ENCODE measurements at places on chromosomes 1 and 21. TPM values are rescaled to one million over a fixed set of nuclear protein-coding genes. Genes with fewer than 3 reads are reported as not detected.

DNA sequence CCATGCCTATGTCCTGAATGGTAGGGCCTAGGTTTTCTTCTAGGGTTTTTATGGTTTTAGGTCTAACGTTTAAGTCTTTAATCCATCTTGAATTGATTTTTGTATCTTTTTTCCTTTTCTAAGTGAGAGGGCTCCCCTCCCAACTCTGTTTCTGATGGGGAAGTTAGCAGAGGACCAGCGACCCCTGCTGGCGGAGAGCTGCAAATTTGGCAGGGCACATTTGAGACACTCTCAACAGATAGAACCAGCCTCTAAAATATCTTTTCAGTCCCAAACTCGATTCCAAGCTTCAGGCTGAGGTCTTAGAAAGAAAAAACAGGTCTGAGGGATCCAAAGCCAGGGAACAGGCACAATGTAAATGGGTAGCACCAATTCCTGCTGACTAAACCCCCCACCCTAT, 32.5 kb downstream of the LRRC3 start:
- DNase-seq: no peak

GRCh38 chr1:178283409-178283808, 189.5 kb downstream of the RASAL2 start:
- no peak for DNase-seq

DNA sequence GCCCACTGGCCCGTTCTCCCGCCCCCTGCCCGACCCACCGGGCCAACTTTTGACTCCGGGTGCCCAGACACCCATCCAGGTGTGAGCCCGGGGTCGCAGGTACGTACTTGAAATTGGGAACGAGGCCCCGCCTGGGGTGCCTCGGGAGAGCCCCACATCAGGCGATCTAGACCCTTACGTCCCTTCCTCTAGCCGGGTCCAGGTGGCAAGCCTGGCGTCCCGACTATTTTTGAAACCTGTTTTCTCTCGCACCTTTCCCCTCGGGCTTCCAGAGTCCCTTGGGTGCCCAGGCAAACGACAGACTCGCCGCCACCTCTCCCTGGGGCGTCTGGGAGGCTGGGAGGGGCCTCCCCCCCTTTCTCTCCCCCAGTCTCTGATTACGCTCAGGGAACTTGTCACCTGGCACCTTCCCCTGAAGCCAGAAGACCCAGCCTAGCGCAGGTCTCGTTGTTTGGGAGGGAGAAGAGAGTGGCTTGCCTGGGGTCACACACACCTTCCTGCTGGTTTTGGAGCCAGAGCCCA, 898 bp downstream of the LDLRAP1 start:
- no peak for DNase-seq

GRCh38 chr1:235327559-235328270, at the start of gene ARID4B:
ARID4B (minus strand) TSS chr1:235328179; CDS start chr1:235326919, 1,260 bp downstream.
- peak; percentile 89 for DNase-seq

- no peak for DNase-seq
Observed at GRCh38 chr1:10773376-10773775, 23.1 kb downstream of the CASZ1 start.

DNA sequence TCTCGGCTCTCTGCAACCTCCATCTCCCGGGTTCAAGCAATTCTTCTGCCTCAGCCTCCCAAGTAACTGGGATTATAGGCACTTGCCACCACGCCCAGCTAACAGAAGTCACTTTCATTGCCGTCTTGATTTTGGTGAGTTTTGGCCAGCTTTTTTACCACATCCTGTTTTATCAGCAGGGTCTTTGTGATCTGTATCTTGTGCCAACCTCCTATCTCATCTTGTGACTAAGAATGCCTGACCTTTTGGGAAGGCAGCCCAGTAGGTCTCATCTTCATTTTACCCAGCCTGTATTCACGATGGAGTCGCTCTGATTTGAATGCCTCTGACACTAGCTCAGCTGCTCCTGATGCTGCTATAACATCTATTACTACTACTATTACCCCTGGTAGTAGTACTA, 46.8 kb upstream of the BARHL2 start:
- DNase-seq: no peak

DNA sequence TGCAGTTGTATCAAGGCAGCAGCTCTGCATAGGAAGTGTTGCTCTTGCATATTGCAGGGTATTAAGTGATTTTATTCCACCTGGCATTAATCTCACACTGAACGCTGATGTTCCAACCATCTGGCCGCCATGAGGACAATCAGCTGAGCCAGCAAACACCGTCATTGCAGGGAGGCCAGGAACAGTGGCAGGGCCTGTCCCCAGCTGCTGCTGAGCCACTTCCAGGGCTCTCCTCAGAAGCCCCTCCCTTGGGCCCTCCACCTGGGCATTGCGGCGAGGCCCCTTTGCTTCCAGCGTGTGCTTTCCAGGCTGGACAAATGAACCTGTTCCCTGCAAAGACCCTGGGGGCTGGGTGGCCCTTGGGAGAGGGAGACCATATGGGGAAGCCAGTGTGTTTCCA, 171.6 kb upstream of the C1orf174 start:
- DNase-seq: no peak

- no peak for DNase-seq
Observed at GRCh38 chr1:34642679-34643078, 112.2 kb upstream of the GJB5 start.

Gene PPFIA4
- total RNA-seq: 1.1 TPM

Gene HES5
- total RNA-seq: 0.25 TPM

Gene SPRR1B
- total RNA-seq: not detected

Gene TRAF5
- total RNA-seq: 10.3 TPM

Data from ovary (tissue), 10 donors.